Stimulated activated CD4-positive, alpha-beta T cell treated with anti-CD3 and anti-CD28 coated beads, Interleukin-2, amount 100 ng/mL, for 24 hours (primary cell): ENCODE measurements at places on chromosomes 16 and 17.
A peak's percentile ranks its signal among the peaks of the same experiment; 100 is the strongest.

GRCh38 chr17:44972953-44973352 is 4.8 kb upstream of the C1QL1 start:
- DNase-seq: no peak

GRCh38 chr16:86225905-86226371 is 284.4 kb upstream of the FOXF1 start:
- DNase-seq: no peak

- peak; percentile 76 for DNase-seq
Observed at GRCh38 chr16:84062734-84063640, 20.4 kb upstream of the SLC38A8 start.

DNA sequence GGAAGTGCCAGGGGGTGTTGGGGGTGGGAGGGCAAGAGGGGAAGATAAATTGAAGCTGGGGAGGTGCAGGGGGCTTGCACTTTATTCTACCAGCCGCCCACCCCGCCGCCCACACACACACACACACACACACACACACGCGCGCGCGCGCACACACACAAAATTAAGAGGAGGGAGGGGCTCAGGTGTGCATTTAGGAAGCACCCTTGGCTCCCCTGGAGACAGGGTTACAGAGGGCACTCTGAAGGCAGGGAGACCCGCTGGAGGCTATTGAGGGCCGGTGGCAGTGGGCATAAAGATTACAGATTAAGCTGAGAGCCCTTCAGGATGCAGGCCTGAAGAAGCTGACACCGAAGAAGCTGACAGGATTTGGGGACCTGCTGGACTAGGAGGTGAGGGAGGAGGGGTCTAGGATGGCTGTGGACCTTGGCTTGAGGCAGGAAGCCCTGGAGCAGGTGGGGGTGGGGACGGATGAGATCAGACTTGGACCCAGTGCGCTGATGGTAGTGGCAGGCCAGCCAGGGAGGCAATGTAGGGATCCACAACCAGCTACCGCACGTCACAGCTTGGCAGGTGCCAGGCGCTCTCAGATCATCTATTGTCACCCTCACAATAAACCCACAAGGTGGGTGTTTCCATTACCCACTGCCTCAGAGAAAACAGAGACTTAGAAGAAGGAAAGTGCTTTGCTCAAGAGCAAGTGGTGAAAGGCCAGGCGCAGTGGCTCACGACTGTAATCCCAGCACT is 772 bp upstream of the SAMD14 start:
- DNase-seq: no peak
